ENCODE measurements at places on chromosomes 7 and 10. TPM values are rescaled to one million over a fixed set of nuclear protein-coding genes. Genes with fewer than 3 reads are reported as not detected.

NME8 gene
- not detected for total RNA-seq

TLL2 gene
- 0.05 TPM for total RNA-seq

PIK3CG gene
- 2.1 TPM for total RNA-seq

CYP3A4 gene
- not detected for total RNA-seq

ABCC2 gene
- 0.90 TPM for total RNA-seq

SPDYE11 gene
- not detected for total RNA-seq

IL6 gene
- 0.16 TPM for total RNA-seq

SAP25 gene
- total RNA-seq: 1.6 TPM

CDC14C gene
- total RNA-seq: not detected

RSPH10B2 gene
- not detected for total RNA-seq

JAKMIP3 gene
- 0.03 TPM for total RNA-seq

ADAM22 gene
- 7.0 TPM for total RNA-seq

PLAC9 gene
- not detected for total RNA-seq

ODAD2 gene
- total RNA-seq: 5.6 TPM

CACNB2 gene
- not detected for total RNA-seq

DNA sequence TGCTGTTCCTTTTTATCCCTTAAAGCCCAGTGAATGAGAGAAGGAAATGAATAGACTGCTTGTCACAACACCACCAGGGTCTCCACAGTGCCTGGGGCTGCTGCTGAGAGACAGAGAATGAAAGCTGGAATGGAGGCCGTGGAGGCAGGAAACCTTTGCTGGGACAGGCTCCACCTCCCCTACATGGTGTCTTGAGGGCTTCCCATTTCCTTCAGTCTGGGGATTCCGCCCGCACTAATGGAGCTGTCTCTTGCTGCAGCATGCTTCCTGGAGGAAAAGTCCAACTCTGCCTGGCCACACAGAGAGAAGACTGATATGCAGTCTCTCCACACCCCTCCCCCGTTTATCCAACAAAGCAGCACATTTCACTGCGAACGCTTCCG is 54.5 kb downstream of the LRRC4 start:
- no peak for DNase-seq

DNA sequence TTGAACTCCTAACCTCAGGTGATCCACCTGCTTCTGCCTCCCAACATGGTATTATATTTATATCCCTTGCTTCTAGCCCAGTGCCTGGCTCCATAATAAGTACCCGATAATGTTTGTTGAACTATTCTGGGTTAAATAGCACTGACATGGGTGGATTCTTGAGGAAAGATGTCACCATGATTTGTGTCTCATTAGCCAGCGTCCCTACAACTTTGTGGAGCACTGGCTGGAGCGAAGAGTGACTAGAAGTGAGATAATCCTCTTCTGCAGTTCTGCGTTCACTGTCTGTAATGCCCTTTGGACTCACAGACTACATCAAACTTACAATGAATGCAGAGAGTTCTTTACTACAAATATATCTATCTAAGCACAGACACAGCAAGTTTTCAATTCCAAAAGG is 16.9 kb upstream of the AKR1E2 start:
- DNase-seq: no peak

GRCh38 chr10:48594371-48594770 is 10.5 kb downstream of the ARHGAP22 start:
- no peak for DNase-seq

- no peak for DNase-seq
Measured at GRCh38 chr10:45152726-45153125, 152.0 kb downstream of the ZNF22 start.

DNA sequence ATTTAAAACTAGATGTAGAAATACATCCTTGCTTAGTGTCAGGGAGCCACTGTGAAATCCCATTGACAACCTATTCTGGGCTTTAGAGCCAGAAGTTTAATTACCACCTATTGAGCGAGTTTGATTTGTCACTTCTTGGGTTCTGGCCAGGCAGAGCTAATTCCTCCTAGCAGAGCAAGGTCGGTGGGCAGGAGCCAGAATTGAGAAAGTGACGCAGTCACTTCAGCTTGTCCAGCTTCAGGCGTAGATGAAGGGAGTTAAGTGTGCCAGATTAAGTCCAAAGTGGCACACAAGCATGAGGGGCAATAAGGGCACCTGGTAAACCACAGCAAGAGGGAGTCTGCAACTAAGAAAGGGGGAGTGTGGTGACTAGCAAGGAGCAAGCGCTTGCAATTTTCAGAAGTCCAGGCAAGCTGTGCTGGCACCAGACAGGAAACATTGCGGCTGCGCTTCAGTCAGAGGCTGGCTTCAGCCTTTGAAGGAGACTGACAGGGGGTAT is 119.4 kb downstream of the ST7 start:
- DNase-seq: no peak

DNA sequence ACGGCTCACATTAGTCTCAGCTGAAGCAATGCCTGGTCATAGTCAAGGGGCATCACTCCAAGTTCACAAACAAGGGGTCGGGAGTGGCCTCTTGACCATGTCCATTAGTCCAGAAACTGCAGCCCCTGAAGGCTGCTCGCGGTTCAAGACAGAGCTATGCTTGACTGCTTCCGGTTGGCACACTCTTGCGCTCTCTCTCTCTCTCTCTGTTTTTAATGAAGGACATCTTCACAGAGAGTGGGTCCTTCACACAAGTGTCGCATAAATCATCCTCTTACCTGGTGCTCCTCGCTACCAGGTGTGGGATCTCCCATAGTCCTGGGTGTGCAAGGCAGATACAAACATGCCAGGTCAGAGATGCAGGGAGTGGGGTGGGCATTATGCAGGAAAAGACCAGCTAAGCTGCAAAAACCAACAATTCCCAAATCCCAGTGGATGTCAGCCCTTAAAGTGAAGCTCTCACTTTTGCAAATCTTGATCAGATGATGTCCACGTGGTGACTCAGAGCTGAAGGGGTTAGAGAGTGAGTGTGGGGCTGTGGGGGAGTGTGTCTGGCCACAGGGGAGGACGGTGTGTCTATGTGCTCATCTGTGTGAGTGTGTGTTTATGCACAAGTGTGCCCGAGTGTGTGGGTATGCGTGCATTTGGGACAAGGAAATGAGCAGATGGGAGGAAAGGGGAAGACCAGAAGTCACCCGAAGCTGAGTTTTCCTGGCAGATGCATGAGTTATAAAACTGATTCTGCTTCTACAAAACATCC is 83.7 kb upstream of the PPP2R2D start:
- no peak for DNase-seq

GRCh38 chr7:100124301-100125230 is 2.2 kb upstream of the MBLAC1 start:
- no peak for DNase-seq

- DNase-seq: peak; percentile 62
Measured at GRCh38 chr10:89481662-89482061, 53.7 kb downstream of the SLC16A12 start.

- no peak for DNase-seq
Measured at GRCh38 chr7:158557441-158557755, 30.2 kb downstream of the PTPRN2 start.

GRCh38 chr7:11083214-11083568 is 109.5 kb downstream of the PHF14 start:
- no peak for DNase-seq

GRCh38 chr7:128323459-128324367 is 20.0 kb downstream of the RBM28 start:
- no peak for DNase-seq

DNA sequence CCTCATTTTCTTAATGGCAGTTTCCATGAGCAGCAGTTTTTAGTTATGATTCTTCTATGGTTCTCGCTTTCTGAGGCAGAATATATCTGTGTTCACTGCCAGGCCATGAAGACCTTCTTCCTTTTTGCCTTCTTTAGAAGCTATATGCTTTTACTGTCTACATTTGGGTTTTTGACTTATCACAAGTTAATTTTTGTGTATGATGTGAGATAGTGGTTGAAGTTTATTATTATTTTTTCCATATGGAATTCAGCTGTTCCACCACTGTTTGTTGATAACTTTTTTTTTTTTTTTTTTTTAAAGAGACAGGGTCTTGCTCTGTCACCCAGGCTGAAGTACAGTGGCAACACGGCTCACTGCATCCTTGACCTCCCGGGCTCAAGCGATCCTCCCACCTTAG is 44.5 kb downstream of the INPP5A start:
- no peak for DNase-seq

DNA sequence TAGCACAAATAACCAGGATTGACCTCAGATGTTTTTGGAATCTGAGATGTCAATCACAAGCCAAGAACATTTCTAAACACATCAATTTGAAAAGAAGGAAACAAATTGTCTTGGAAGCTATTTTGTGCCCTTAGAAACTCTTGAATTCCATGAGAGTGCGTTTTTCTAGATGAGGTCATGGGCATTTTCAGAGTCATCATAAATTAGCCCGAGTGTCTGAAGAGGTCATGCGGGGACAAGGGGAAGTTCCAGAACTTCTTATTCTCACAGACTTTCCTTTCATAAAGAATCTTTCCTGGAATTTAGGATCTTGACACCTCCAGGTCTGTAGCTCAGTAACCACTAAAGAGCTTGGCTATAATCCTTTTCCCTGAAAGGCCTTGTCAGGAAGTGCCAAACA is 28.2 kb downstream of the IL2RA start:
- DNase-seq: no peak

GRCh38 chr10:34013235-34013634 is 678.8 kb upstream of the NRP1 start:
- DNase-seq: no peak

GRCh38 chr7:134368851-134369544 is 52.3 kb upstream of the SLC35B4 start:
- DNase-seq: peak; percentile 92

Measured in HT1080 (cell line).